ENCODE measurements at places on chromosomes 1 and 21.

DNA sequence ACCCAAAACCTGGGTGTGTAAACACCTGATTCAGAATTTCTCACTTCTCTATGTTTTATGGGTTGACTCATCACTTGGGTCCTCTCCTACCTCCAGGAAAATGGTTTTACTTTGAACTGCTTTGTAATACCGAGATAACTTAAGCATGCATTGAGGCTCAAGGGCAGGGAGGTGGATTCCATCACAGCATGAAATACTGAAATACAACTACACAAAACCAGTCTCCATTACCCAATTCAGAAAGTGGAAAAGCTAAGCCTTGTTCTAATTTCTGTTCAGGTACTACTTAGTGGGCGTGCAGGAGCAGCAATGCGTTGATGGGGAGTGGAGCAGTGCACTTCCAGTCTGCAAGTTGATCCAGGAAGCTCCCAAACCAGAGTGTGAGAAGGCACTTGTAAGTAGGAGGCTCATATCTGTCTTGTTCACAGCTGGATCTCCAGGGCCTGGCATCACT is 6.1 kb upstream of the C4BPA start:
- DNase-seq, result no peak

DNA sequence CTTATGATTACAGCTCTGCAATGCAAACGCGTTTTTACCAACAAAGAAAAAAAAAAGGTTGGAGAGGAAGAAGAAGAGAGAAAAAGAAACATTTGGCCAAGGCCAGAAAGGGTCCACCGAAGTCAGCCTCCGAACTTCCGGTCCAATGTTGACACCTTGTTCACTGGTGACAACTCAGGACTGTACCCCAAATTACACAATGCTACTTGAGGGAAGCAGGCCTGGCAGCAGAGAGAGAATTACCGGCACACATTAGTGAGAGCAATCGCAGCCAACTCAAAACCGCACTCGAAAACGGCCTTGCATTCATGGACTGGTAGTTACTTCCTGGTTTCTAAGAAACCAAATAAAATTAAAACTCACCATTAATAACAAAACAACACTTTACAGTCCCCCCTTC is 652.5 kb downstream of the KIF26B start:
- DNase-seq, result no peak

- peak; percentile 44 for DNase-seq
These were observed 26.6 kb downstream of the DIPK1A start for GRCh38 chr1:92934395-92935378.

DNA sequence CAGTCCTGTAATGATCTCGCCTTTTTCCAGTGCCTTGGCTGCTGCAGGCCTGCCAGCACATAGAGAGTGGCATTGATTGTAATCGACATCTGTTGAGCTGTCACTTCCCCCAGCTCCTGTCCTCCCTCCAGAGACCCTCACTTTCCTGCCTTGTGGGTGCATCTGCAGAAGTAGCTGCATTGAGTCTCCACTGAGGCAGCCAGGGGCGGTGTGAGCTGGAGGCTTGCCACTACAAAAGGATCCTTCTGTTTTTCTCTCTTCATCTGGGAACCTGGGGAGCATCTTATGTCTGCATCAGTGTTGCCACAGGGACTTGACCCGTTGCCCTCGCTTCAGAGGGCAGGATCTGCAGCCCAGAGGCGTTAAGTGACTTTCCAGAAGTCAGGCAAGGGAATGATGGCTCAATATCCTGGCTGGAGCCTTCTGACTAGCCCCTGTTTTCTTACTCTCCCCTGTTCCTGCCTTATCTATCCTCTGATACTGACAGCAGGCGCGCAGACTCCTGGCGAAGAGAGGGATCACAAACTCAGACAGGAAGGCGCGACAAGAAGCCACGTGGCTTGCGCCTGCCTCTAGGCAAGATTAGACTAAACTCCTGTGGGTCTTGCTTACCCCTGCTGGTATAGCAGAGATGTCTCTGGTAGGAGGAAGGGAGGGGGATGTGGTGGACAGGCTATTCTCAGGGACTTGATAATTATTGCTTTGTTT is 13.3 kb upstream of the FMOD start:
- DNase-seq, result peak; percentile 68

GRCh38 chr1:197096137-197096536 is 29.1 kb upstream of the F13B start:
- no peak for DNase-seq
